Dermis microvascular lymphatic vessel endothelial cell (primary cell): ENCODE measurements at places on chromosomes 1 and 21.

GRCh38 chr1:171999756-172000155 lies 158.5 kb downstream of the DNM3 start:
- no peak for DNase-seq

DNA sequence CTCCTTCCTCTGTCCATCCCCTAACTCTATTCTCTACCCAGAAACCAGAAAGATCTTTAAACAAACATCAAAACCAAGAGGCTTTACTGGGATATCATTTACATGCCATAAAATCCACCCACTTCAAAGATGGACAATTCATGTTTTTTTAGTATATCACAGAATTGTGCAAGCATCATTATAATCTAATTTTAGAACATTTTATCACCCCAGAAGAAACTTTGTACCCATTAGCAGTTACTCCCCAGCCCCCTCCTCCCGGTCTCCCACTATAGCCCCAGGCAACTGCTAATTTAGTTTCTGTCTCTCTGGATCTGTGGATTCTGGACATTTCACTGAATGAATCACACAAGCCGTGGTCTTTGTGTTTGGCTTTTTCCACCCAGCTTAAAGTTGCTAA lies 4.8 kb upstream of the SELENON start:
- DNase-seq, result no peak

- peak; percentile 11 for DNase-seq
Observed at GRCh38 chr1:109570414-109570813, 22.0 kb downstream of the GNAI3 start.

DNA sequence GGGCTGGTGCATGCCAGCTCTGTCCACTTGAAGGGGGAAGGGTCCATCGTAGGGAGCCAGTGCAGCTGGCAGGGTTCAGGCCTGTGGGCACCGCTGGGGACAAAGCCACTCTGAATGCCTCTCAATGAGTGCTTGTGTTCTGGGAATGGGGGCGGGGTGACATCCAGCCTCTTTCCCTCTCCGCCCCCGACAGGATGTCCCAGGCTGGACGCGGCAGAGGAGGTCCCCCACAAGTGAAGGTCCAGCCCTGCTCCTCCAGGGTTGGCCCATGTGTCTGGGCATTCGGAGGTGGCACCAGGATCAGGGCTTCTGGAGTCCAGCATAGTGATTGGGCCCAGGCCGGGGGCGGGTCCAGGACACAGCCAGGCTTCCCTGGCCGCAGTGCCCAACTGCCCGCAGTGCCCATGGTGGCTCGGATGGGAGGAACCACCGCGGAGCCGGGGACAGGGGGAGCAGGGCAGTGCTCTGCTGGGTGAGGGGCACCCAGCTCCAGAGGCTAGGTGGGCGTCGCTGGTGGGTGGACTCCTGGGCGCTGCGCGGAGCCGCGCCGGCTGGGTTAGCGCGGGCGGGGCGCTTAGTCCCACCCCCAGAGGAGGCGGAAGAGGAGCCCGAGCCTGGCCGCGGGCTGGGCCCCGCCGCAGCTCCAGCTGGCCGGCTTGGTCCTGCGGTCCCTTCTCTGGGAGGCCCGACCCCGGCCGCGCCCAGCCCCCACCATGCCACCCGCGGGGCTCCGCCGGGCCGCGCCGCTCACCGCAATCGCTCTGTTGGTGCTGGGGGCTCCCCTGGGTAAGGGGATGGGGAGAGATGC lies at the start of gene SHISA4:
SHISA4 (plus strand) TSS at position 617 of the 808 bp plus-strand sequence; CDS start at position 714, 97 bp downstream.
- DNase-seq, result no peak

DNA sequence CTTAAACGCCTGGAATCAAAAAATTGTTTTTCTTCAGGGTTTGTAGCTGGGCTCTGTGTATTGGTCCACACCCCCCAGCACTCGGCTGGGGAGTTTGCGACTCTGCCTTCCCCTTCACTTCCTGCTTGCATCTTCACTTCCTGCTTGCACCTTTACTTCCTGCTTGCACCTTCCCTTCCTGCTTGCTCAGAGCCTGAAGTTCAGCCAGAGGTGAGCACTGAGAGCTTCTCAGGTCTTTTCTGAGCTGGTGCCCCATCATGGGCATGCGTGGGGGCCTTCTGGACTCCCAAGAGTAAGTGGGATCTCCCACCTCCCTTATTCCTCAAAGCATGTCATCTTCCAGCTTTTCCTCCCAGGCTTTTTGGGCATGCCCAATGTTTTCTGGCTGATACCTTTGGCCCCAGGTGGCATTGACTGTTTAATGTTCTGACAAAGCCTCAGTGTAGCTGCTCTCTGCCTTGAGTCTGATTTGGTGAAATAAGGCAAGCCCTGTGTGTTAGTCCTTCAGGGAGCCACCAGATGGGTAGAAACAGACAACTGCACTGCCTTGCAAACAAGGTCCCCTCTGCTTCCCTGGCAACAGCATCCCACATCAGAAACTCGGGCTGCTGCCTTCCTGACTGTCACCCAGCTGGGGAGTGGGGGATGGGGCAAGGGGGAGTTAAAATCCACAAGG lies 3.5 kb downstream of the KRTAP10-2 start:
- no peak for DNase-seq

DNA sequence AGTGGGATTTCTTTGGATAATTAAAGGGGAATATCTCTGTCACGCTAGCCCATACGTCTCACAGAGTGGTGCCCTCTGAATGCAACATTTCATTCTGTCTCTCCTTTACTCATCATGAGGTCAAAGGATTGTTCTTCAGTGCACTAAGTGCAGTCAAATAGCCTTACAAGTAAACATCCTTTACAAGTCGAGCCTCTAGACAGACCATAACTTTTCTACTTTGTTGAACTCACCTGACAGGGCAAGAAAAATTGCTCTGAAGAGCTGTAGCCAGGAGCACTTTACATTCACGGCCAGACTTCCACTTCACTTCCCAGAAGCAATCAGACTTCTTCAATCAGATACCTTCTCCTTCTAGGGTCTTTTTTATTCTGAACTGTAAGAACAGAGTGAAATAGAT lies 768.0 kb upstream of the TMPRSS15 start:
- DNase-seq, result no peak
